A375 (cell line): ENCODE measurements at places on chromosomes 3 and 15. TPM values are rescaled to one million over a fixed set of nuclear protein-coding genes. Genes with fewer than 3 reads are reported as not detected.

The SCN11A gene
- total RNA-seq, result not detected in 2 replicates

The VWA5B2 gene
- total RNA-seq, result 0.15 TPM in 1 of 2 replicates, not detected in the other

The GOLGA8K gene
- not detected in 2 replicates for total RNA-seq

The CCDC39 gene
- total RNA-seq, result not detected in 2 replicates

The SNTN gene
- total RNA-seq, result not detected in 2 replicates

The TRH gene
- not detected in 2 replicates for total RNA-seq

The SKOR1 gene
- total RNA-seq, result 0.53 and 1.1 TPM in 2 replicates

The COL6A5 gene
- total RNA-seq, result not detected in 2 replicates

The TSPAN3 gene
- total RNA-seq, result 142 and 164 TPM in 2 replicates

The PLA2G4B gene
- 4.4 and 5.4 TPM in 2 replicates for total RNA-seq

The RTP4 gene
- total RNA-seq, result 0.83 and 0.90 TPM in 2 replicates

The FEZF2 gene
- not detected in 2 replicates for total RNA-seq

The ATP13A4 gene
- total RNA-seq, result not detected in 2 replicates

The CHD2 gene
- 54.1 and 66.9 TPM in 2 replicates for total RNA-seq

The RAP2B gene
- 8.1 and 8.4 TPM in 2 replicates for total RNA-seq

The ZNF609 gene
- total RNA-seq, result 21.7 and 23.8 TPM in 2 replicates

The ZPLD1 gene
- 0.21 TPM in 1 of 2 replicates, not detected in the other for total RNA-seq
